ENCODE measurements at places on chromosomes 1 and 21. TPM values are rescaled to one million over a fixed set of nuclear protein-coding genes. Genes with fewer than 3 reads are reported as not detected.
A peak's percentile ranks its signal among the peaks of the same experiment; 100 is the strongest.

The GBP7 gene
- not detected for total RNA-seq

GRCh38 chr1:233885196-233885920, 19.1 kb upstream of the SLC35F3 start:
- peak; percentile 84 for DNase-seq

DNA sequence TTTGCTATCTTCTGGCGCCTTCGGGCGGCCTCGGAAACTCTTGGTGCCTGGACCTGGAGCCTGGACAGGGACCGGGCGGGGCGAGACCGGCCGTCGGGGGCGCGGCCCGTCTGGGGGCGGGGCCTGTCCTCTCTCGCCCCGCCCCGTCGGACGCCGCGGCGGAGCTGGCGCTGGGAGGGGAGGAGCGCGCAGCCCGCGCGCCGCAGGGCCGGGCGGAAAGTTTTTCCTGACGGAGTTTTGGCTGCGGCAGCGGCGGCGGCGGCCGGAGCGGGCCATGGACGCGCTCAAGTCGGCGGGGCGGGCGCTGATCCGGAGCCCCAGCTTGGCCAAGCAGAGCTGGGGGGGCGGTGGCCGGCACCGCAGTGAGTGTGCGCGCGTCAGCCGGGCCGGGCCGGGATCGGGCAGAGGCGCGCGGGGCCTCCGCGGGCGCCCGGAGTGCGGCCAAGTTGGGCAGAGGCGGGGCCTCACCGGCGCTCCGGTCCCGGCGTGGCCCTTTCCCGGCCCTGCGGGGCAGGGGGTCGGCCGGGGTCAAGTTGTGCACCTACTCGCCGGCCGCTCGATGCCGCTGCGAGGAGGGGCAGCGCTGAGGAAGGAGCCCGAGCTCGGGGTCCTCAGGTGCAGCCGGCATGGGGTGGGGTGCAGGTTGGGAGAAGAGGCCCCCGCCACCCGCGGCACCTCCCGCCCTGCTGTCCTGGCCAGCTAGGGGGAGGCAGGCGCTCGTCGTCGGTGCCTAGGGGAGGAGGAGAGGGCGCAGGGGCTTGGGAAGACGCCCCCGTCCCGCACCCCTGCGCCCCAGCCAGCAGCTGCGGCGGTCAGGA, at the start of gene LDLRAP1:
LDLRAP1 (plus strand) TSS at position 182 of the 818 bp plus-strand sequence; CDS start at position 275, 93 bp downstream.
- peak; percentile 83 for DNase-seq

GRCh38 chr1:9890224-9890731, 19.8 kb downstream of the CTNNBIP1 start:
- DNase-seq, result peak; percentile 89

DNA sequence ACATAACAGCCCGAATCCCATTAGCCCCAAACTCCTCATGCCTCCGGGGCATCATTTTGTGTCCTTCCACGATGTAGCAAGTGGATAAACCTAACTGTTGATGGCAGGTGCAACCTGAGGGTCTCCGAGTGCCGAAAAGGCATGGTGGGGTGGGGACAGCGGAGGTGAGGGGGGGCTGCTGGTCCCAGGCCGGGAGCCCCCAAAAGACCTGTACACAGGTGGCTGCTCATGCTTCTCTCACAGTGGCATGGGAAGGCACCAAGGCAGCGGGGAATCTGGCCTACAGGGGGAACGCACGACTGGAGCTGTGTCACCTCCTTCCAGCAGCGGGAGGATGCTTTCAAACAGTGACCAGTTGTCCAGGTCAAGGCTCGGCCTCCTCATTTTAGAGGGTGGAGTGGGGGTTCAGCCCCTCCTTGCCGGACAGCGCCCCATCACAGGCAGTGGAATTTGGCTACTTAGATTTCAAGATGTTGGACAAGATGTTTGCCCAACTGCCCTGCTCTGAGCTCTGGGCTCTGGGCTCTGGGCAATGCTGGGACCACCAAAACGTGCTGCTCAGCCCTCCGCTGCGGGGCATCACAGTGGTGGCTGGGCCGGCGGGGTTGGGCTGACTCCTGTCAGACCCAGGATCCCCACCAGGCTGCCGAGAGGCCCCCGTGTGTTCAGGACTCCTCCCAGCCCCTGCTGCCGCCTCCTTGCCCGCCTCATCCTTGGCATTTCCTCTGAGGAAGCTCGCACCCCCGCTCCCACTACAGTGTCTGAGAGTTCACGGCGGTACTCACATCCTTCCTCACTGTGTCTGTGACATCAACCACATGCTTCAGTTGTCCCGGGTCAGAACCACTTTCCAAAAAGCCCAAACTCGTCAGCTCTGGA, 7.6 kb downstream of the DNMT3L start:
- no peak for DNase-seq
